ENCODE measurements at places on chromosomes 3 and 15. TPM values are rescaled to one million over a fixed set of nuclear protein-coding genes. Genes with fewer than 3 reads are reported as not detected.

ITGB5 gene
- total RNA-seq, result 55.4 TPM

XCR1 gene
- not detected for total RNA-seq

SPATA12 gene
- total RNA-seq, result not detected

TUSC7 gene
- total RNA-seq, result not detected

MOBP gene
- 0.92 TPM for total RNA-seq

TMEM158 gene
- total RNA-seq, result 18.9 TPM

ACVR2B gene
- total RNA-seq, result 43.6 TPM

ADCY5 gene
- 58.6 TPM for total RNA-seq

RPP25 gene
- total RNA-seq, result 8.1 TPM

ALDH1A3 gene
- total RNA-seq, result 1.6 TPM

TMEM108 gene
- total RNA-seq, result 6.2 TPM

PPARG gene
- 3.0 TPM for total RNA-seq

ST6GAL1 gene
- 27.0 TPM for total RNA-seq

WWTR1 gene
- total RNA-seq, result 18.5 TPM

AGBL1 gene
- total RNA-seq, result 3.0 TPM

C2CD4A gene
- total RNA-seq, result under 0.01 TPM

KBTBD13 gene
- total RNA-seq, result not detected

KIF23 gene
- total RNA-seq, result 9.9 TPM

CAND2 gene
- 16.8 TPM for total RNA-seq

GOLGA6D gene
- not detected for total RNA-seq

LMAN1L gene
- total RNA-seq, result not detected

DNAH12 gene
- total RNA-seq, result 3.5 TPM

SLMAP gene
- total RNA-seq, result 63.4 TPM

BNC1 gene
- total RNA-seq, result not detected

NAA50 gene
- total RNA-seq, result 73.6 TPM

GHSR gene
- 0.69 TPM for total RNA-seq

UTS2B gene
- total RNA-seq, result not detected

HRG gene
- total RNA-seq, result not detected

NTRK3 gene
- total RNA-seq, result 65.7 TPM

SEMA3G gene
- 4.4 TPM for total RNA-seq

NANOGP8 gene
- 0.69 TPM for total RNA-seq

FETUB gene
- total RNA-seq, result not detected

DAZL gene
- 0.23 TPM for total RNA-seq

TADA3 gene
- total RNA-seq, result 39.2 TPM

DLL4 gene
- 5.1 TPM for total RNA-seq

Data from diencephalon (tissue), 1 donor.